Cortex of kidney (tissue), 1 donor: ENCODE measurements at places on chromosomes 5 and 9.

DNA sequence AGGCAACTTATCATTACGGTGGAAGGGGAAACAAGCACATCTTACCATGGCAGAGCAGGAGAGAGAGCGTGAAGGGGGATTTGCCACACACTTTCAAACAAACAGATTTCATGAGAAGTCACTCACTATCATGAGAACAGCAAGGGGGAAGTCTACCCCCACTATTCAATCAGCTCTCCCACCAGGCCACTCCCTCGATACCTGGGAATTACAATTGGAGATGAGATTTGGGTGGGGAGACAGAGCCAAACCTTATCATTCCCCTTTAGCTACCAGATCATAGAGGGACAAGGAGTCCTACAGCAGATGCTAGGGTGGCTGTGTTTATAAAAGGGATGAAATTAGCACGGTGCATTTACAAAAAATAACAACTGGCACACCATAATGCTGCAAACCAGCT lies 2149.4 kb upstream of the ACO1 start:
- no peak for DNase-seq

GRCh38 chr5:86143837-86144236 lies 473.9 kb upstream of the COX7C start:
- no peak for DNase-seq

GRCh38 chr5:172860520-172861443 lies 26.7 kb downstream of the ERGIC1 start:
- DNase-seq = no peak

- DNase-seq = no peak
Measured at GRCh38 chr5:25892211-25892610, 1146.2 kb downstream of the CDH9 start.

DNA sequence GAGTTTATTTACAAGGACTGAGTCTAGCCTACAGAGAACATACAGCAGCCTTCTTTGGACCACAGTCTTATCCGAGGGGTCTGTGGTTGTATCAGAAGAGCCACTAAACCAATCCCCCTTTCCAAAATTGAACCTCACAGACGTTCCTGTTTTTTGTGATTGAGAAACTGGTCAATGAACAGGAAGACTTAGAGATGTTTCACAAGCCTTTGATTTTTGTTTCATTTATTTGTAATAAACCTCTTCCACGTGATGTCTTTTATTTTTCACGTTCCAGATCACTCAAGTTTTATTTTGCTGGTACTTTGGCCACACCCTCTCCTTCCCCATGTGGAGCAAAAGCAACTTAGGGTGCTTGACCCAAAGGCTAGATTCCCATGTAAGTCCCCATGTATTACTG lies 16.1 kb downstream of the CCT5 start:
- DNase-seq = no peak

DNA sequence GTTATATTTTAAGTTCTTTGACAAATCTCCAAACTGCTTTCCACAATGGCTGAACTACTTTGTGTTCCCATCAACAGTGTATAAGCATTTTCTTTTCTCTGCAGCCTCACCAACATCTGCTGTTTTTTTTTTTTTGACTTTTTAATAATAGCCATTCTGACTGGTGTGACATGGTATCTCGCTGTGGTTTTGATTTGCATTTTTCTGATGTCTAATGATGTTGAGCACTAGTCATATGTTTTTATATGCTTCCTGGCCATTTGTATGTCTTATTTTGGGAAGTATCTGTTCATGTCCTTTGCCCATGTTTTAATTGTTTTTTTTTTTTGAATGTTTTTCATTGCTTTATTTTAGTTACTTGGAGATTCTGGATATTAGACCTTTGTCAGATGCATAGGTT lies 196.6 kb downstream of the PLK2 start:
- DNase-seq = no peak

DNA sequence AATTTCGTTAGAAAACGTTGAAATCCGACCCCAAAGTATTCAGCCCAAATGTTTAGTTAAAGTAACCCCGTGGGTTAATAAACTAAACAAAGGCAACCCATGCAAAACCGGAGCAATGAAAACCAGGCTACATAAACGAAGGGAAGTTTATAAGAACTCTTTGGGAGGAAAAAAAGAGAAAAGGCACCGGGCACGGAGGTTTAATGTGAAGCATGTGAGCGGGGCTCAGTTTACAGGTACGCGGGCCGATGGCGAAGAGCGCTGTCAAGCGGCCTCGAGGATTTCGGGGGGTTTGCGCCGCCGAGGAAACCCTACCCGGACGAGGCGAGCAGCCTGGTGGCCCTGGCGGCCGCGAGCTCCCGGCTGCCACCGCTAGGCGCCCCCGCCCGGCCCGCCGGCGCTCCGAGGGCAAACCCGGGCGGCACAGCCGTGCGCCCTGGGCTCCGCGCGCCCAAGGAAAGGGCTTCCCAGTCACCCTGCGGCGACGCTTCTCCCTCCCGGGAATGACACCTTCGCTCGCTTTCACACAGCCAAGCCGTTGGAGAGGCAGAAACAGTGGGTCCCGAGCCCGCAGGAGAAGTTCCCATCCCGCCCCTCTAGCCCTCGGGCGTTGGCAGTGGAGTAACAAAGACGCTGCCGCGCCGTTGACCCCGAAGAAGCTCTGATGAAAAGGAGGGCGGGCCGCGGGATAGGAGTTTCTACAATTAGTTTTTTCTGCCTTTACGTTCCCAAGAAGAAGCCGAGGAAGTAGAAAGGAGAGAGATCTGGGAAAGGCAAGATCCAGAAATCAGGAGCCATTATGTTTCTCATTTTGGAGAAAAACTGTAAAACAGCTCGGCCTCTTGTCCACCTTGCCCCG lies 126.0 kb downstream of the TMEM174 start:
- no peak for DNase-seq

DNA sequence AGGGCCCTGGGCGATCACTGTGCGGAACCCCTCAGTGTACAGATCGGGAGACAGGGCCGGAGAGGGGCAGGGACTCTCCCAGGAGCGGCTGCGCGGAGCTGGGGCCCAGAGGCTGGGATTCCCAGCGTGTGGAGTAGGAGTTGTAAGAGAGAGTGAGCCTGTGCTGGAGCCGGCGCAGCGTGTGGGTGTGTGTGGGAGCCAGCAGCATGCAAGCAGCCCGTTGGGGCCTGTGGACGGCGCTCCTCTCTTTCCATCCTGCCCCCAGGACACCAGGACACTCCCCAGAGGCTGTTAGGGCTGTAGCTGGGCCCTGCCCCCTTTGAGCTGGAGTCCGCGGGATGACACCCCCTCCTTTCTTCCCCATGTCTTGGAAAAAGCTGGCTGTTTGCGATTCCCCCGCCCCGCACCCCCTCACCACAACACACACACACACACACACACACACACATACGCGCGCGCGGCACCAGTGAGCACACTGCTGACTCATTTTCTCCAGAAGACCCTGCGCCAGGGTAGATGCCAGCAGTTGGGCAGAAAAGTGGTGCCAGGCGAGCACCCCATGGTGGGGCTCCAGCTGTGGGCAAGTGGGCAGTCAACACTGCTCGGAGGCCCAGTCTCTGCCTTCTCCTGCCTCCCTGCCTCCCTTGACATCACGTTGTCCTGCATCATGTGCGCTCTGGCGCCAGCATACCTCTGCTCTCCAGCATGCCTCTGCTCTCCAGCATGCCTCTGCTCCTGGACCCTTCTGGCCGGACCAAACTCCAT lies 1.5 kb downstream of the COL27A1 start:
- no peak for DNase-seq

DNA sequence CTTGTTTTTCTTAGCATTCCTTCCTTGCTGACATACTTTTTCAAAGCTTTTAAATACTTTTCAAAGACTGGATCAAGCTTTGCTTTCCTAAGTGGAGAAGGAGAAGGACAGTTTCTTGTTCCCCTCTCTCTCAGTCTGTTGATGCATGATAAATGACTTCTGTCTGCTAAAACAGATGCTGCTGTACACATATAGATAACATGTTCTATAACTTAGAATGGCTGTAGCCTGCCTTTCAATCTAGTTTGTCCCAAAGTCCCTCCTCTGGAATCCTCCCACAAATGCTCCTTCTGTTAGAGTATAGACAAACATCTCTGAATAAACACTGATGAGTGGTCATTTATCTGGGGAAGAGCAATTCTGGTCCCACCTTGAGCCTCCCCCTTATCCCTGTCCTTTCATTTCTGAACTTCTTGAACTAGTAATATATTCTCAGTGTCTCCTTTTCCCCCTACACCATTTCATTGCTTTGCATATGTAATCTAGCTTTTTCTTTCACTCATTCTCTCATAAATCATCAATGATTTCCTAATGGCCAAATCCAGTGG lies 5.4 kb upstream of the HEMGN start:
- DNase-seq = no peak

DNA sequence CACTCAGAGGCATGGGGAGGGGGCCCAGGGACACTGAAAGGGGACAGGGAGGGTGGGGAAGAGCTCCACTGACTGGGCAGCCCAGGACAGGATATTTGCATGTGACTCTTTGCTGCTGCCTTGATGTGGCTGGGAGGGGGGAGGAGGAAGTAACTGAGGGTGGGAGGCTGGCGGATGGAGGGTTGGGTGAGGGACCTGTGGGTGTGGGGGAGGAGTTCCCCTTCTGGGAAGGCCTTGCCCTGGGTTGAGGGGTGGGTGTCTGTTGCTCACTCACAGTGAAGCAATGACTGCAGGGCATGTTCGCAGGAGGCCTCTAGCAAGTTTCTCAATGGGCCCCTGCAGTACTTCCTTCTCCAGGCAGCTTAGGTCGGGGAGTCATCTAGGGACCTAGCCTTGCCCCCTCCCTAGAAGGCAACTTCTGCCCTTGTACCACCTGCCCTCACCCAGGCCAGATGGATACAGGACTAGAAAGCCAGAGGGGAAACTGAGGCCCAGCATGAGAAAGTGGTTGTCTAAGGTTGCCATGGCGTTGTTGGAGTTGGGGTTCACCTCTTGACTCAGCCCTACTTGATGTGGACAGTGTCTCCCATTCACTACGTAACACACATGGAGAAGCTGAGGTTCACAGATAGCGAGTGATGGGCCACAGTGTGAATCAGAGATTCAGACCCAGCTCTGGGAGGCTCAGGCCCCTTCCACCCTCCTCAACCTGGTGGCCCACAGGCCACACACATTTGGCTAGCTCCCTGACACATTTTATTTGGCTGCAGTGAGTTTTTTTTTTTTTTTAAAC lies 3.0 kb downstream of the GRK6 start:
- DNase-seq = no peak

GRCh38 chr5:178330791-178331404 lies 98.3 kb upstream of the PHYKPL start:
- DNase-seq = no peak

DNA sequence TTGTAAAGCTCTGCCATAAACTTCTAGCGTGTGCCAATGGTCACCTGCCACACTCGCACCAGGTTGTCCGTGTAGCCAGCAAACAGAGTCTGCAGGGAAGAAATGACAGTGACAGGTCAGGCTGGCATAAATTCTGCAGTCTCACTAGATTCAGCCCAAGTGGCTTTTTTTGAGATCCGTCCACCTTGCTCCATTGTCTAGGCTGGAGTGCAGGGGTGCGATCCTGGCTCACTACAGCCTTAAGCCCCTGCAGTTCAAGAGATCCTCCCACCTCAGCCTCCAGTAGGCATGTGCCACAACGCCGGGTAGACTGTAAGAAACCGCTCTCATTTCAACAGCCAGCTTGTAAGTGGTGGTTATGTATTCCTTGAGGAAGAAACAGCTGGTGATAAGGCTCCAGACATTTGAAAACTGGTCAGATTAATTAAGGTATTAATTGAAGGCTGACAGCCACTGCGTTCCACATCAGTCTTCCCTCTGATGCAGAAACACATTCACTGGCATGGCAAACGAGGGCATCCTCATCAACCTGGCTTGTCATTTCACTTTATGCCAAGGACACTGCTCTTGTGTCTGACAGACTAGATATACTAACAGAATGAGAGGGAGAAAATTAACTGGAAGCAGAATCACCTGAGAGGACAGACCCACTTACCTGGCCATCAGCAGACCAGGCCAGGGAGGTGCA lies 6.6 kb downstream of the RACK1 start:
- DNase-seq = no peak

DNA sequence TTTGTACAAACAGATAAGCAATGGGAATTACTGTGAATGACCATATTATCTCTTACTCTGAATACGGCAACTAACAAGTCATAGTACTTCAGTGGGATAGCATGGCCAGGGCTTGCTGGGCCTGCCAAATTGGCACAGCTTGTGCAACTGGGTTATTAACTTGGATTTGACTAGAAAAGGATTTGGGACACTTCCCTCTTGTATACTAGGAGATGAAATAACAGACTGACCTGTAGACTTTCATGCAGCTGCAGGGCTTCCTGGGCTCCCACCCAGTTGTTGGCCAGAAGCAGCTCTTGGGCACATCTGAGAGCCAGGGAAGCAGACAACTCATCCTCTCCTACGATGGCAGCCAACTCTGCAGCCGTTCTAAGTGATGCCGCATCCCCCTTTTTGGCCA lies 39.8 kb downstream of the CNOT8 start:
- no peak for DNase-seq

- no peak for DNase-seq
Measured at GRCh38 chr5:137016783-137017324, 482.3 kb downstream of the SPOCK1 start.

DNA sequence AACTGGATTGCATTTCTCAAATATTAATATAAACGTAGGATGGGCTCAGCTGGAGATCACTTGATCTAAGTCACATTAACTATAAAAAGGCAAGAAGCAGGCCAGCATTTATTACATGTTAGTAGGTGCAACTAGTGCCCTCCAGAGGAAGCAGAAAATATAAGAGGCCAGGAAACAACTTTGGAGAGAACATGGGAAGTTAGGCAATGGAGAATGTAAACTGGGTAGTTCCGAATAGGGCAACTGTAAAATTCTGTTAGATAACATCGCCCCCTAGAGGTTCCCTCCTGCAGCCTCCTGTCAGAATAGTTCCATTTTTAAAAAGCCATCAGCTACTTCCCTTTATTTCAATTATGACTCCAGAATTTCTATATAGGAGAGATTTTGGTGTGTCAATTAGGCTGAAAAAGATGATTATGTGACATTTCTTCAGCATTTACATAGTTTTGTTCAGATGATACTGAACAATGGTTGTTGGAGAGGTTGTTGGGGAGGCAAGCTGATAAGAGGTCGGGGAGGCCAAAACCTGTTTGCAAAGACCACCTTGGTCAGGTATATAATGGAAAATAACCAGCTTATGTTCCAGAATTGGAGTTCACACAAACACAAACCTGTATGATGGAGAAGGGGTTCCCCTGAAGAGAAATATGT lies 22.4 kb downstream of the CCL28 start:
- DNase-seq = no peak

DNA sequence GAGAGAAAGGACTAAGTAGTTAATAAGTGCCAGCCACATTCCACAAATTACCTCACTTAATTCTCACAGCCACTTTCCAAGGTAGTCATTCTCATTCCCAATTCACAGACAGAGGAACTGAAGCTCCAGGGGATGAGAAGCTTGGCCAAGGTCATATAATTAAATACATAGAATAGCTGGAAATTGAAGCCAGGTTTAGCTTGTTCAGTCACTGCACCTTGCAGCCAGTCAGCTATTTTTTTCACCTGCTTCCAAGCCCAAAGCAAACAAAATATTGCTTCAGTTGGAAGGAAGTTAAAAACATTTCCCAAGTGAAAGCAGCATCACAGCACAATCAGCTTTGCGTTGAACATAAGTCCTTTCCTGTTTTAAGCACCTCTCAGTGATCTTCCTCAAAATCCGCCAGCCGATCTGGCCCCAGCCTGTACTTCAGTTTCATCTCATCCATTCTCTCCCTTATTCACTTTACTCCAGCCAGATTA lies 4.8 kb downstream of the ALDH1A1 start:
- no peak for DNase-seq
